ENCODE measurements at places on chromosomes 3 and 15.

GRCh38 chr3:76107935-76108570 is 322.7 kb upstream of the ZNF717 start:
- DNase-seq: no peak

DNA sequence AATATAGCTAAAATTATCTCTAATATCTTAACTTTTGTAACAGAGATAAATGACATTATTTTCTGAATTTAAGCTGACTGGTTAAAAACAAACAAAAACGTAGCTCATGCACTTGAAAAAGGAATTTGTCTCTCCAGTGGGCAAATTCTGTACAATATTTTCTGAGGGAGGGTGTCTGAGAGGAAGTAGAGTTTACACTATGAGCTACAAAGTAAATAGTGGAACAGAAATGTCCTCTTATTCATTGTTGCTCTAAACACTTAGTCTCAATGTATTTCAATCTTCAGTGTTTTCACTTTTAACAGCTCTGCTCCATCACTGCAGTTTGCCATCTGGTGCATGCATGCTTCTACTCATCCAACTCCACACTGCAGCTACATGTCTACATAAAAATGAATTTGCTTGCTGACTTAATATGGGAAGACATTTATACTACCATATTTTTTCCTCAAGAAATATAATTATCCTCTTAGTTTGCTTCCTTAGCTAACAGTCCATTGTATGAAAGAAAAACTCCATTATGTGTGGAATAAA is 817.4 kb upstream of the LMCD1 start:
- no peak for DNase-seq

- no peak for DNase-seq
Measured at GRCh38 chr3:123110282-123110975, 43.6 kb downstream of the PDIA5 start.

- DNase-seq: no peak
Measured at GRCh38 chr3:169237201-169237600, 426.3 kb downstream of the MECOM start.

GRCh38 chr15:23035964-23036566 is 3.3 kb downstream of the TUBGCP5 start:
- no peak for DNase-seq

DNA sequence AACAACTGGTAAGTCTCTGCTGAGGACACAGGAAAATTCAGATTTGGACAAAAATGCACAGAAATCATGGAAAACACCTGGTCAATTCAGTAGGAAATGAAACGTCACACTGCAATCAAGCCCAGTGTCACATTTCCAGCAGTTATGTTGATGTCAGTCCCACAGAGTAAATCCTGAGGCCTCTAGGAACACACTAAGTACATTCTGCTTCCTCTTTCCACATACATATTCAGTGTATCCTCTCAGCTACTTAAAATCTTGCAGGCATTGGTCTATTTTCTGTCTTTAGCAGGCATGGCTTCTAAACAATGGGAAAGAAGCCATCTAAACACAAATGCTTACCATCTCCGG is 207.8 kb downstream of the PLCL2 start:
- DNase-seq: no peak

- DNase-seq: no peak
Measured at GRCh38 chr15:91535856-91536500, 317.5 kb upstream of the SLCO3A1 start.

GRCh38 chr3:117322866-117323265 is 613.3 kb downstream of the TUSC7 start:
- DNase-seq: no peak

DNA sequence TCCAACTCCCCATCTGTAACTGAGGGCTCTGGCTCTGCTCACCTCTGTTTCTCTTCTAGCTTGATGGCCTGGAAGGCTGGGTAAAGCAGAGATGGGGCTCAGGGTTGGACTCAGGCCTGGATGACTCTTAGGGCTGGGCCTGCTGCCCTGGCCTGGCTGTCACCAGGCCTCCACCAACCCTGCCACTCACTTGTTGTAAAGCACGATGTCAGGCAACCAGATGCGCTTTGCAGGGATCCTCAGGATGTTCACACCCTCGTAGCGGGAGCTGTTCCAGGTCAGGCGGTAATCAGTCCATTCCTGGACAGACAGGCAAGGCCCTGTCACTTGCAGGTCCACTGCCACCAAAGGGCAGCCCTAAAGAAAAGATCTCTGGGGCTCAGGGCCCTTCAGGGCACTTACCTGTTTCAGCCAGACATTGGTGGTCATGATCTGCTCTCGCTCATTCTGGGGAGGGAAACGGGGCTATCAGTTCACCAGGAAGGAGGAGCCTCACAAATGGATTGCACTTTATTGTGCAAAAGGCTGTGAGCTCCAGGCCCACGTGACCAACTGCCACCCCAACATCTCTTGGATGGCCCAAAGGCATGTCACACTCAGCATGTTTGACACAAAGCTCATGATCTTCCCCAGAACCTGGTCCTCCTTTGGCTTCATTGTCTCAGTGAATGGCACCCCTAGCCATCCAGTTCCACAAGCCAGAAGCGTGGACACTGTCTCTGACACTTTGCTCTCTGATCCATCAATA is 9.9 kb downstream of the CHRNB4 start:
- no peak for DNase-seq

DNA sequence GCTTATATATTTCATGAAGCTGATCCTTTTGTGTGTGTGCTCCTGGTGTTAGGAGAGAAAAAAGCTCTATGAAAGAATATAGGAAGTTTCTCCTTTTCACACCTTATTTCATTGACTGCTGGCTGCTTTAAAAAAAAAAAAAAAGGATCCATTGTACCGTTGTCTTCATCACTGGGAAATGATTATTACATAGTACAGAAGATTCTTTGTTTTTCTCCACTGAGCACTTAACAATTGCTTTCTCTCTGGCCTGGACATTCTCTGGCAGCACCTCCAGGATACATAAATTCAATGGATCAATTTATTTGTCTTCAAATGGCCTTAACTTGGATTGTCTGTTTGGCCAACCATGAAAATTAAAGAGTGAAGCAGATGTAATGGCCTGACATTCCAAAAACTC is 37.2 kb downstream of the DPH3 start:
- no peak for DNase-seq

GRCh38 chr3:65867463-65868210 is 171.1 kb downstream of the MAGI1 start:
- DNase-seq: no peak

- DNase-seq: no peak
Measured at GRCh38 chr3:30984855-30985749, 90.6 kb upstream of the GADL1 start.

DNA sequence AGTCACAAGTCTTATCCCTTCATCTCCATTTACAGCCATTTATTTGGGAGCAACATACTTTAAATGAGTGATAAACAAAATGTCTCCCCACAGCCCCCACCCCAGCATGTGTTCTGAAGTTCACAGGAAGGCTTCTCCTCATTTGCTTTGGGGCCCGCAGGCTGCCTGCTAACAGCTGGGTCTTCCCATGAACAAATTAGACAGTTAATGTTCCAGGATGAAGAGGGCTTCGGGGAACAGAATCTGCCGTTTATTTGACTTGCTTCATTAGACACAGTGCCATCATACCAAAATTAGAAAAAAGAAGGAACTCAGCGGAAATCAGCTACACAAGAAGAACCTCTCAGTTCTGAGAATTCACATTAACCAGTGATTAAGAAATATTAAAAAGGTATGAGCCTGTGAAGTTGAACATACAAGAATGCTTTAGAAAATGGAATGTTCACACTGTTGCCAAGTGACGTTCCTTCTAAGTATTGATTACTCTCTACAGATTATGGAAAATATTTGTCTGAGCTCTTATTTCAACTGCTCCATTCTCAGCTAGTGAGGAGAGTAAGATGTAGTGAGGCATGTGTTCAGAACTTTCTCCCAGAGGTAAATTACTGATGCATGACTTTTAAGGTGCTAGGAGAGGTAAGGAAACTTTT is 107.5 kb upstream of the THBS1 start:
- no peak for DNase-seq

DNA sequence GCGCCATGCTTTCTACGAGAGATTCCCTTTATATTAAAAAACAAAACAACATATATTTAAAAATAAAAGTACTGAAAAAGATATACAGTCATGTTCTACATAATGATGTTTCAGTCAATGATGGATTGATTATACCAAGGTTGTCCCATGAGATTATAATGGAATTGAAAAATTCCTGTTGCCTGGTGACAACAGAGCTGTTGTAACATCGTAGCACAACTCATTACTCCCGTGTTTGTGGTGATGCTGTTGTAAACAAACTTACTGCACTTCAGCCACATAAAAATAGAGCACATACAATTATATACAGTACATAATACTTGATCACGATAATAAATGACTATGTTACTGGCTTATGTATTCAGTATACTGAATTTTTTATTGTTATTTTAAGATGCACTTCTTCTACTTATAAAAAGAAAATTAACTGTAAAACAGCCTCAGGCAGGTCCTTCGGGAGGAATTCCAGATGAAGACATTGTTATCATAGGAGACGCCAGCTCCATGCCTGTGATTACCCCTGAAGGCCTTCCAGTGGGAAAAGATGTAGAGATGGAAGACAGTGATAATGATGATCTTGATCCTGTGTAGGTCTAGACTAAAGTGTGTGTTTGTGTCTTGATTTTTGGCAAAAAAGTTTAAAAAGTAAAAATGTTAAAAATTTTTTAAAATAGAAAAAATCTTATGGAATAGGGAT is 11.7 kb downstream of the CCR1 start:
- no peak for DNase-seq

GRCh38 chr3:186166491-186167288 is 57.8 kb upstream of the ETV5 start:
- no peak for DNase-seq

DNA sequence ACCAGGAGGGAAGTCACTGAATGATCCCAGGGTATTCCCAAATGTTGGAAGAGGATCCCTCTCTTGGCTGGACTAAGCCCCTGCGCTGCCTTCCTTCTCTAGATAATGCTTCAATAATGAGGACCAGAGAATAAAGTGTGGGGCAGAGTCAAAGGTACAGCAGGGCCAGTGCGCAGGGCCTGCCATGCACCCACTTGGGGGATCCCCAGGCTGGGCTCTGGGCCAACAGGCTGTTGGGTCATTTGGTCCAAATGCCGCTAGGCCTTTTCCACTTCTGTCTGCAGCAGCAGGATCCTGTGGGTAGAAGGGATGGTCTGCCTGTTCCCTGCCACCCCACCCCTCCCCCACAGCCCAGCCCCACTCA is 5.7 kb upstream of the CLK3 start:
- DNase-seq: no peak

GRCh38 chr15:42594095-42594494 is 18.7 kb downstream of the STARD9 start:
- DNase-seq: no peak

DNA sequence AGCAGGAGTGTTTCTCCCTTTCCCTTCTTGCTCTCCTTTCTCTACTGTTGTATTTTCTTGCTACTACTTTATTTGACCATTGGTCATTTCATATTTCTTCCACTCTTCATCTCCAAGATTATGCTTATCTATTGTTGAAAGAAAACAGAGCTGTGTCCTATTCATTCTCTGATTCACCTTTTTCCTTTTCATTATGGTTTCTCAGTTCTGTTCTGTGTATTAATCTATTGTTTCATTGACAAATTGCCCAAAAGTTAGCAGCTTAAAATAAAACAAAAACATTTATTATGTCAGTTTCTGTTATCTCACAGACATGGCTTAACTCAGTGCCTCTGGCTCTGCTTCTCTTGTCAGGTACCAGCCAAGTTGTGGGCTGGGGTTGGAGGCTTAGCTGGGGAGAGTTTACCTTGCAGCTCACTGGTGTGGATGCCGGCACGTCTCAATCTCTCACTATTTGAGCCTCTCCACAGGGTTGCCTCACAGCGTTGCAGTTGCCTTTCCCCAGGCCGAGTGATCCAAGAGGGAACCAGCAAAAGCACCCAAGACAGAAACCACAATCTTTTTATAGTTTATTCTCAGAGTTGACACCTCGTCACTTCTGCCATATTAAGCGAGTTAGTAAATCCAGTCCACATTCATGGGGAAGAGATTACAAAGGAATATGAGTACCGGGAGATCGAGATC is 36.9 kb upstream of the FILIP1L start:
- DNase-seq: no peak

- DNase-seq: no peak
Measured at GRCh38 chr15:75112848-75113492, 88.7 kb upstream of the C15orf39 start.

GRCh38 chr15:45921376-45921775 is 286.5 kb downstream of the SQOR start:
- DNase-seq: no peak

DNA sequence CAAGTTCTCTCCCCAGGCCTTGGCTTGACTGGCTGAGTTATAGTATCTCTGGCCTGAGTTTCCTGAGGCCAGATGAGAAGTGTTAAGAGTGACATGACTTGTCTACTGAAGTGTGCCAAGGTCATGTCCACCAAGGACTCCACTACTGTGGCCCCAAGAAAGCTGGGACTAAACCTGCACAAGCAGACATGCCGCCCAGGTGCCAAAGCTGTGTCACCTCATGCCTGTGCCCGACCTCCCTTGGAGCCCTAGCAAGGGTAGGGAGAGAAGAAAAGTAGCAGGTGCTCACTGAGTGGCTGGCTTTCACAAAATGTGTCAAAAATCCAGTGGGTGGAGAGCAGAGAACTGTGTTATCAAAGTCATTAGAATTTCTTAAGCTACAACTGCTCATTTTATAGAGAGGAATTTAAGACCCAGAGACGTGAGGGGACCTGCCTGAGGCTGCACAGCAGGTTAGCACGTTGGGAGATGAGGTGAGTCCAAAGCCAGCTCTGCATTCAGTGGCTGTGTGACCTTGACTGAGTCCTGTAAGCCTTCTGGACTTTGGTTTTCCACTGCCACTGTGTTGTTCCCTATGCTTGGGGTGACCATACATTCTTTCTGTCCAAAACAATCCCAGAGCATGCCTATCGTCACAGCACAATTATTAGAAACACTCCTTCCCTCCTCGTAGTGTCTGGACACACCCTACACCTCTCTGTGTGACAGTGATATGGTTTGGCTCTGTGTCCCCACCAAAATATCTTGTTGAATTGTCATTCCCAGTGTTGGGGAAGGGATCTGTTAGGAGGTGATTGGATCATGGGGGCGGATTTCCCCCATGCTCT is 5.0 kb upstream of the LYSMD4 start:
- DNase-seq: no peak

- DNase-seq: no peak
Measured at GRCh38 chr3:9222956-9223639, 26.3 kb downstream of the SRGAP3 start.

DNA sequence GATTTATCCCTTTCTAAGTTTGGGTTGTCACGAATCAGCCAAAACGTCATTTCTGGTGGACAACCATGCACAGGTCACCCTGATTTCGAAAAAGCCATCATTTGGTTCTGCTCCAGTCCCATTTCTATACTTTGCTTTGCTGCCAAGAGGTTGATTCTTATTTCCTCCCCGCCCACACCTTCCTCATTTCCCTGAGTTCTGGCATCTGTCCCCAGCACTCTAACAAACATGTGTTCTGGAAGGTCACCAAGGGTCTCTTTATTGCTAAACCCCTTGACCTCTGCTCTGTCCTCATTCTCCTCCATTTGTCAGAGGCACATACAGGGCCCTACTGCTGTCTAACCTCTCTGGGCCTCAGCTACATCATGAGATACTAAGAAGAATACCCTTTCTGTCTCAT is 36.4 kb upstream of the PTPRG start:
- no peak for DNase-seq

All from DMS153 (cell line).